ENCODE measurements at places on chromosomes 6 and 20.

GRCh38 chr6:162849269-162849668, 121.5 kb downstream of the PACRG start:
- no peak for DNase-seq

GRCh38 chr6:89731924-89732567, 87.5 kb downstream of the MDN1 start:
- no peak for DNase-seq

- DNase-seq, result peak; percentile 73
These were observed 47.1 kb downstream of the DST start for GRCh38 chr6:56595490-56596122.

DNA sequence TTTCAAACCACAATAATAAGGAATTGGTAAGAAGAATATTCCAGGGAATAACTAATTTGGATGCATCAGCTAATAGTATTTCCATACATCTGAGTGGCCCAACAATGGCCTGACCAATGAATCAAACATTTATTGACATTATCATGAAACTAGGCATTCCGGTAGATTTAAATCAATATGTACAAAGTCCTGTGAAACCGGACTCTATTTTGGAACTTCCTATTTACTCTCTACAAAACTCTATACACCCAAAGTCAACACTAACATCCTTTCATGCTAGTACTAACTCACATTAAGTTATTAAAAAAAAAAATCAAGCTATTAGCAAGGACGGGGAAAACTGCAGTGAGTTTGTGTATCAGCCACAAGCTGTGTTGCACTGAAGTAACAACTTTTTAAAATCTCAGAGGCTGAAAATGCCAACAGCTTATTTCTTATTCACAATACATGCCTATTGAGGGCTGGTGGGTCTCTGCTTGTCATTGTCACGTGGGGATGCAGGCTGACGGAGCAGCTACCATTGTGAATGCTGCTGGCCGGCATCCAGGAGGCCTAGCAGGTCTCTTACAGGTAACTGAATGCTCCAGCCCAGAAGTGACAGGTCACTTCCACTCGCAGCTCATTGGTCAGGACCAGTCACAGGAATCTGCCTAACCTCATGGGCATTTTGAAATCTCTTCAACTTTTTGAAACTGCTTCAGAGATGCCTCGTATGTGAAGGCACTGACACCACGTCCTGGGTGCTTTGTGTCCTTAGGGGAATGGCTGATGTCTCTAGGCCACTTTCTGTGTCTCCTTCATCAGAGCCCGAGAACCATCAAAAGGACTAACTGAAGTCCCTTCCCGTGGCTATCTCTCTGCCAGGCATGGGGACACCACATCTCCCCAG, 76.3 kb downstream of the SLC22A23 start:
- no peak for DNase-seq

- DNase-seq, result no peak
These were observed 102.8 kb downstream of the PXDC1 start for GRCh38 chr6:3648724-3649123.

All from OCI-LY7 (cell line).